ENCODE measurements at places on chromosomes 6 and 20.

DNA sequence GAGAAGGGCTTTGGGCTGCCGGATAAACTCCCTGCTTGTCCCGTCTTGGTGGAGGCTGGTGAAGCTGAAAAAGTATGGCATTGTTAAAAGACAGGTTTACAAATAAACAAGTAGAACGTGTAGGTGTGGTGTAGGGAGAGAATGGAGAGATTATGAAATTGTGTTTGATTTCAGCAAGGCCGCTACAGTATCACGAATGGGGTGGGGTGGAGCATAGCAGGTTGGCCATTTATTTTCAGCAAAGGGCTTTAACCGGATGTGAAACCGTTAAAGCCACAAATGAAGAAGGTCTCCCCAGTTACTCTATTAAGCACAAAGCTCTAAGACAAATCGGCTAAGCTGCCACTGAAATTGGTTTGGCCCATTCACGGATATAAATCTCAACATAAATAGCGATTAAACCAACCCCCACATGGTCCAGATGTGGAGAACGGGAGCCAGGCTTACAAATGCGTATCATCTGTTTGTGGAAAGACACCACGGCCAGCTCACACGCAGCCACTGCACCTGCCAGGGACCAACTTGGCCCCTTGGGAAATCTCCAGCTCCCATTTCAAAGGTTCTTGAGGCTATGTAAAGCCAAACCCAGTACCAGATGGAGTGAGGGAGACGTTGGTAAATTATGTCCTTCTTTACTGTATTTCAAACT is 94.0 kb downstream of the ZMYND8 start:
- DNase-seq: no peak

GRCh38 chr6:44868910-44869309 is 459.2 kb upstream of the RUNX2 start:
- no peak for DNase-seq

DNA sequence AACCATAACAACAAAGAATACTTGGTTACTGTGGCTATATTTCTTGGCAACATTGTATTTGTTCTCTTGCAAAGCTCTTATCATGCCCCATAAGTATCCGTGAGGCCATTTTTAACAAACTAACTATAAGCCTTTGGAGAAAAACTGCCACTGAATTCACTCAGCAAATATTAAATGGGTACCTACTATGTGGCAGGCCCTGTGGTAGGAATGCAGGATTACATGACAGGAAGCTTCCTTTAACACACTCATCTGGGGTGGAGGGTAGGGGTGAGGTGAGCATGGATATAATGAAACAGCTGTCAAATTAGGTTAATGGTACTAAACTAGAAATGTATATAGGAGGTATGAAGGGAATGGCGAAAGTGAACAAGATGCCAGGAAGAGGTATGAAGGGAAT is 504.8 kb downstream of the MEI4 start:
- no peak for DNase-seq

DNA sequence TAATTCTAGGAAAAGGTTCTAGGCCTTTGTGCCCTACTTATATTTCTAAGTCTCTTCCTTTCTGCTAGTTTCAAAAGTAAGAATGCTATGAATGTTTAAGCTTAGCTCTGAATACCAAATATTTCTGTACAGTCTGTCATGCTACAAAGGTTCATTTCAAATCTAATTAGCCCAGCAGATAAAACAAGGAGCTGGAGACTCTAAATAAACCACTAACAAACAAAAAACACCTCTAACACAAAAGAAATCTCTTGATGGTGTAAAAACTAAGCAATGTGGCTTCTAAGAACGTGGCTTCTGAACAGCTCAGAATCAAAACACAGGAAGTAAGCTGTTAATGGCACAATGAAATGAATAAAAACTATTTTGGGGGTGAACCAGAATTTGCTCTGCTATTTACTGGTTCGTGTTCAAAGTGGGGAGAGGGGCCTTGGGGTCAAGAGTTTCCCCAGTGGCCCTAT is 198.3 kb downstream of the BCAS1 start:
- no peak for DNase-seq

DNA sequence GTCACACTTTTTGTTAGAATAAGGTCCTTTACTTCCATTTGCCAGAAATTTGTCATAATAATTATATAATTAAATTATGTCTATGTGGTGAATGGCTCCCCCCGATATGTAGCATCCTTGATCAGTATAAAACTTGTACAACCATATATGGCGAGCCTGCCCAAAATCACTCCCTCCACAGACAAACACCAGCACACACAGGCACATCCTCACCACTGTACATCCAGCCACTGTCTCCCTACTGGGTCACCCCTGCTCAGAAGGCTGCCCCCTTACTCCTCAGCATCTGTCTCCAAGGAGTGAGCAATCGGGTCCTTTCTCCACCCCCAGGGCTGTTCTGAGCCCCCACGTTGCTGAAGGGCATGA is 87.0 kb upstream of the MYL9 start:
- DNase-seq: no peak

DNA sequence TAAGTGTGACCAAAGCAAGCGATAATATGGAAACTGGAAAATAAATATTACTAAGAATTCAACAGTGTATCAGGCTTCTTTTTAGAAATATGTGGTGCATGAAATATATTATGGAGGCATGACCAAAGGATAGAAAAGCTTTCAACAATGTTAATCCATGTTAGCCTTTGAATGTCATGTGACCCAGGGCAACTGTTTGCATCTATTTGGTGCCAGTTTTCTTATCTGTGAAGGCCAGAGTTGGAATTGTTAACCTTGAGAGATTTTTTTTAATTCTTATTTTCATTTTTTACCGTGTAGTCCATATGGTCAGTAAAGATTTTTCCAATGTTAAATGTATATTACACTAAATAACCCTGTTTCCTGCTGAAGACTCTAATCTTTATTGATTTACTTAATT is 411.1 kb downstream of the BCKDHB start:
- no peak for DNase-seq

DNA sequence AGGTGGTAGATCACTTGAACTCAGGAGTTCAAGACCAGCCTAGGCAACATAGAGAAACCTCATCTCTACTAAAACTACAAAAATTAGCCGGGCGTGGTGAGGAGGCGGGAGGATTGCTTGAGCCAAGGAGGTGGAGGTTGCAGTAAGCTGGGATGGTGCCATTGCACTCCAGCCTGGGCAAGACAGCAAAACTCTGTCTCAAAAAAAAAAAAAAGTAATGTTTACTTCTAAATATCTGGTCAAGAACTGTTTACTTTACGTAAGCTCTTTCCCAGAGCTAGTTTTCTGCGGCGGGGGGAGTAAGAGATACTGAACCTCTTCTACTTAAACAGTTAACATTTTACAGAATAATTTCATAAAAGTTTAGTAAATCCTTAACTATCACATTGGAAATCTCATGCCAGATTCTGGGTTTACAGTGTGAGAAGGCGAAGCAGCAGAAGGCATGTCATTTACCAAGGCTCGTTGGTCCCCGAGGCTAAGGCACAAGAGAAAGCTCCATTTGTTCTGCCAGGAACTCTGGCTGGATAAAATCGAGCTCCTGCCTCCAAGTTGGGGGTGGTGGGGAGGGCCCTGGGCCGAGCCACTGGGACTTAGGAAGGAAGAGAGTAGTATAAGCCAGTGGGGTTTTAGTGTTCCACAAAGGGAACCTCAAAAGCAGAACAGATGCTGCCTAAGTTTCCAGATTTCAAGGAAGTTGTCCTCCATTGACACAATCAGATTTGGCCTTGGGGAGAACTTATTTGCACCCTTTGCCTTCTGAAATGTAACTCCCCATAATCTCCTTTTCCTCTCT is 41.7 kb downstream of the ARFGEF2 start:
- DNase-seq: no peak

DNA sequence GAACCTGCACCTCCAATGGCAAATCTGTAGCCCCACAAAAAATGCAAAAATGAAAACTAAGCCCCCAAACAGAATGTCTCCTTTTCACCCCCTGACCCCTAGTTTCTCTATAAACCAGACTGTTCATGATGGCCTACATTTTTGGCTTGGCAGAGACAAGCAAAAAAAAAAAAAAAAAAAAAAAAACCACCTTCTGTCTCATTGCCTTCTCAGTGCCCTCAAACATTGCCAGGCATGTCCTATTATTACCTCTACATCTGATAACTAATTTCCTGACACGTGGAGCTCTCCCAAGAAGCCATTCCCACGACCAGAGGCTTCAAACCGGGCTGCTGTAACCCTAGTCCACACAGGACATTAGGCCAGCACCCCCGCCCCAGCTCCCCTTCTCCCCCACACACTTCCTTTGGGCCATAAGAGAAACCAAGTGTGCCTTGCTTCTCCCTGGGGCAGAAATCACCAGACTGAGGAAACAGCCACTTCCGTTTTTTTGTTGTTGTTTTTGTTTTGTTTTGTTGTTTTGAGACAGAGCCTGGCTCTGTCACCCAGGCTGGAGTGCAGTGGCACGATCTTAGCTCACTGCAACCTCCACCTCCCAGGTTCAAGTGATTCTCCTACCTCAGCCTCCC is 65.4 kb downstream of the GPR6 start:
- no peak for DNase-seq

DNA sequence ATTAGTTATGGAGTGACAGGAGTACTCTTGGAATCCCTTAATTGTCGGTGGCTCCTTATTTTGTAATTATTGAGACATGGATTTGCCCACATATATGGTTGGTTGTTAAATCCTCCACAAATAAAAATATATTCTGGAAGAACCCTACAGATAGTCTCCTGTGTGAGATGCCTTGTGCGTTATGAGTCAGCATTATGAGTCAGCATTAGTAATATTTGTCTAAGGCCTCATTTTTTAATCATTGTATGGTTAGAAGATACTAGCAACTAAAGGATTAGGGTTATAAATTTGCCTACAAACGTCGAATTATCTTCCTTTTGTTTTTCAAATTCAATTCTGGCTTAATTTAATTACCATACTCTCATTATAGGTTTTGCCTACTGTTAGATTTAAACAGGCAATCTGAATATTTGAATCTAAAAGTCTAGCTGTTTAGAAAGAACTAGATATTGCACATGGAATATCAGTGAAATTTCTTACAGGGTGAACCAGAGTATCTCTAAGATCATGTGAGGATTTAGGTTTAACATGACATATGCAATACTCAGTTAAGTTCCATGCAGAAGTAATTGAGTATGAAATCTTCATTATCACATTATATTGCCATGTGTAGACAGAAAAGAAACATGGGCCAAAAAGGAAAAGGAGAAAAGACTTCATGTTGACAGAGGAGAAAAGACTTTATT is 5.9 kb downstream of the C6orf58 start:
- DNase-seq: no peak

DNA sequence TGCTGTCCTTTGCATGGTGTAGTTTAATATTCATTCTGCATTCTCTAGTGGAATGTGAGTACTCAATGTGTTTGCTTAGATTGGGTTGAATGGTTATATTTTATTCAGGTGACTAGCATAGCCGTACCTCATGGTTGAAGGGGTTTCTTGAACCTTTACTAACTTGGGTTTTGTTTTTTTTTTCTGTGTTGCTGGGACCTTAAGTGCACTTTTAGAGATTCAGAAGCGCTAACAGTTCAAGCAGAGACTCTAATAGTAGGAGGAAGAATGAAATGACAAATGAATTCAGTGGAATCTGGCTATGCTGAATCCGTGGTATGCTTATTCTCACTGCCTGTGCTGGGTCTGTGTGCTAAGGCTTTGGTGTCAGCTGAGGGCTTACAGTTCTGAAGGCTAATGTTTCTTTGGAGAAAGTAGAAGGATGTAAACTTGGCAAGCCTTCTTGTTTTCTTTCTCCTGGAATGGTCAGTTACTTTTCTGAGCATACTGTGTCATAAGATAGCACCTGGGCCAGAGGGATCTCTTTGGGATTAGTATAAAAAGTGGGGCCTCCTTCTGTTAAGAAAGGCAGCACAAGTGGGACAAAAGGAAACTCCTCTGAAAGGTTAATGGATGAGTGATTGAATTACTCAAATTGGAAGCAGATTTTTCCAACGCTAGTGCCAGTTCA is 28.7 kb downstream of the RNF144B start:
- no peak for DNase-seq

DNA sequence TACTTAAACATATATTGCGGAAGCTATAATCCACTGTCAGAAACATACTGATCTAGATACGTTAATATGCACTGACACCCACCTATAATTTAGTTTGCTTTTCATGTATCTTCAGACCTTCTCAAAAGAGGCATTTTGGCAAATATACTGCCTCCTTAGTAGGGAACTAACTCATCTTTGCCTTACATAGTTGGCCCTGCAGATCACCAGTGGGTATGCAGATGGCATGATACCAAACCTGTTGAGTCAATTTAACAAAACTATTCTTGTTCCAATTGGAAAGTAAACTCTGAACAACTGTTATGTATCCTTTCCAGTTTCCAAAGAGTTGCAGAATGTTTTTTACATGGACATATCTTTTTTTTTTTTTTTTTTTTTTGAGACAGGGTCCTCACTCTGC is 35.6 kb upstream of the TBC1D20 start:
- no peak for DNase-seq

- DNase-seq: no peak
Observed at GRCh38 chr6:49072146-49072545, 390.9 kb downstream of the MMUT start.

DNA sequence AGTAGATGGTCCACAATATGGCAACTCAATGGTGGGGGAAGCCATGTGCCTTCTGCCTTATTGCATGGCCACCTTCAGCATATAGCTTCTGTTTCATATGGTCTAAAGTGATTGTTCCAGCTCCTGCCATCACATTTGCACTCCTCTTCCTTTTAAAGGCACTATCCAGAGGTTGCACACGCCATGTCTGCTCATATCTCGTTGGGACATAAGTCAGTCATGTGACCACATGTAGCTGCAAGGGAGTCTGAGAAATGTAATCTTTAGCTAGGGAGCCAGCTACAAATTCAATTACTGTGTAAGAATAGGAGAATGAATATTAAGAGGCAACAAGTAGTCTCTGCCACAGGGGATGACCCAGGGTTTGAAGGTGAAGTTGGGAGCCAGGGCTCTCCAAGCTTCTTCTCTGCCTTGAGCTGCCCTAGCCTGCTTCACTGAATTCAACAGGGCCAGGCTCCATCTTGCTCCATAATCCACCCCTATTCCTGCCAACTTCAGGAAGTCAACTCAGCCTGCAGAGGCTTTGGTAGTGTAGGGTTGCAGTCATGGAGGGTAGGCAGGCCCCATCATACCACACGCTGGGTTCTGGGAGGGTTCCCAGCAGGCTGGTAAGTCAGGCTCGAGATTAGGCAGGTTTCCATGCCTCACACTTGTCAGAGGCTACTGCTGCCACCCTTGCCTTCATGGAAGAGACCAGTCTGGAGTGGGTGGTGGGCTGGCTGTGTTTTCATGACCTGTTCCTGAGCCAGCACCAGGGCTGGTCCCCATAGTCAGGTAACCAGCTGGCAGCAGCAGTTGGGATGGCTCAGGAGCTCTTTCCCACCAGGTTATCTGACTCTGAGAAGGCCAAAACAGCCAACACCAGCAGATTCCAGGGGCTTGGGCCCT is 56.7 kb upstream of the SAYSD1 start:
- no peak for DNase-seq
